Activated T-cell treated with anti-CD3 and anti-CD28 coated beads, Interleukin-2, amount 50 U/mL, for 72 hours (primary cell): ENCODE measurements at places on chromosomes 7 and 10. TPM values are rescaled to one million over a fixed set of nuclear protein-coding genes. Genes with fewer than 3 reads are reported as not detected.

Gene AOAH
- 18.8 TPM for total RNA-seq

Gene INMT
- total RNA-seq: 0.53 TPM

Gene ARPC1B
- 202 TPM for total RNA-seq

Gene SHH
- 0.10 TPM for total RNA-seq

Gene CYP3A4
- total RNA-seq: not detected

Gene TMEM196
- not detected for total RNA-seq

Gene SEMA3E
- not detected for total RNA-seq

Gene KCND2
- total RNA-seq: not detected

Gene ACHE
- 0.16 TPM for total RNA-seq

Gene EPO
- 0.19 TPM for total RNA-seq

Gene CLDN4
- 0.34 TPM for total RNA-seq

Gene AEBP1
- total RNA-seq: 18.4 TPM

Gene SORCS3
- total RNA-seq: not detected
